ENCODE measurements at places on chromosomes 13 and 19.

DNA sequence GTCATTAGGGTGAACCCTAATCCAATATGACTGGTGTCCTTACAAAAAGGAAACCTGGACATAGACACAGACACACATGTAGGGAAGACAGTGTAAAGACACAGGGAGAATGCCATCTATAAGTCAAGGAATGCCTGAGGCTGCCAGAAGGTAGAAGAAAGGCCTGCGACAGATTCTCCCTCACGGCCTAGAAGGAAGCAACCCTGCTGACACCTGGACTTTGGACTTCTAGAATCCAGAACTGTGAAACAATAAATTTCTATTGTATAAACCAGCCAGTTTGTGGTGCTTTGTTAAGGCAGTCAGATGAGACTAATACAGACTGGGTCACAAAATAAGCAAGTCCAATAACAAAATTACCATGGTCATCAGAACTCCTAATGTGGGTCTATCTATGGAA, 120.4 kb downstream of the ENOX1 start:
- DNase-seq, result no peak

GRCh38 chr13:110070046-110070445, 236.9 kb downstream of the COL4A1 start:
- no peak for DNase-seq

DNA sequence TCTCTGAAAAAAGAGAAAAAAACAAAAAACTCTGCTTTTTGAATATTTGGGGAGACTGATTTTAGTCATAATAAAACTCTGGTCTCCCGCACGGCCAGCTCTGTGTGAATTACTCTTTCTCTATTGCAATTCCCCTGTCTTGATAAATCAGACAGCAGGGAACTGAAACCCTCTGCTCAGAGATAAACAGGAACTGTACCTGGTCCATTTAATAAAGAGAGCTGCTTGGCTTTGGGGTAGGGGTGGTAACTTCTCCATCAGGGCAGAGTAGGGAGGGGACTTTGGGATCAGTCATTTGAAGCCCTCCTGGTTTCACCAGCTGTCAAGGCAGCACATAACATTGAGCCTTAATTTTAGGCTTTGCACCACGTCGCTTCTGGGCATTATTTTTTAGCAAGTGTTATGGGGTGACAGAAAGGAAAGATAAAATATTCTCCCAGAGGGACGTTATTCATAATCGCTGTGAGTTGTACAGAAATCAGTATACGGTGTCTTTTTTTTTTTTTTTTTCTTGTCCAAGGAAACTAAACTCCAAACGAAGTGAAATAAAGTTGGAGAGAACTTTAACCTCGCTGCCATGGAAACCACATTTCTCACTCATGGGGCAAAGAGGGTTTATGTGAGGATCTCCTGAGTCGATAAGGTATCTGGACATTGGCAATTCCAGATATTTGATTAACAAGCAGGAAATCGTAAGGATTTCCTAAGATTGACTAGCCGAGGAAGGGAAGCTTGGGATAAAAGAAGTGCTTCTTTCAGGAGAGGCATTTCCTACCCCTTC, 99.0 kb upstream of the MRI1 start:
- DNase-seq, result no peak

DNA sequence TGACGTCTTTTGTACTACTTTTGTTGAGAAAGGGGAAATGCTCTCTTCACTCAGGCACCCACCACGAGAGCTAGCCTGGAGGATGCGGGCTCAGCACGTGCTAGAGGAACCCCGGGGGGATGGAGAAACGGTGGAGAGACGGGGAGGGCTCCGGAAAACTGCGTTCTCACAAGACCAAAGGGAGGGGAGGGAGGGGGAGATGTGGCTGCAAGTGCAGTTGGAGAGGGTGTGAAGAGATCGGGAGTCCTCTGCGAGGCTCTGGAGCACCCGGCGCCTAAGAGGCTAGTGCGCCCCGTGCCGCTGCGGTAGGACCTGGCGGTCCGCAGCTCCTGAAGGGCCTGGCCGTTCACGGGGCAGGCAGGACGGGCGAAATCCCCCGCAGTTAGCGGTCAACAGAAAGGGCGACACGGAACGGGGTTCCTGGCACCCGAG, 43.4 kb upstream of the XPO4 start:
- DNase-seq, result no peak

- no peak for DNase-seq
Measured at GRCh38 chr13:110869231-110869804, 45.6 kb downstream of the ANKRD10 start.

DNA sequence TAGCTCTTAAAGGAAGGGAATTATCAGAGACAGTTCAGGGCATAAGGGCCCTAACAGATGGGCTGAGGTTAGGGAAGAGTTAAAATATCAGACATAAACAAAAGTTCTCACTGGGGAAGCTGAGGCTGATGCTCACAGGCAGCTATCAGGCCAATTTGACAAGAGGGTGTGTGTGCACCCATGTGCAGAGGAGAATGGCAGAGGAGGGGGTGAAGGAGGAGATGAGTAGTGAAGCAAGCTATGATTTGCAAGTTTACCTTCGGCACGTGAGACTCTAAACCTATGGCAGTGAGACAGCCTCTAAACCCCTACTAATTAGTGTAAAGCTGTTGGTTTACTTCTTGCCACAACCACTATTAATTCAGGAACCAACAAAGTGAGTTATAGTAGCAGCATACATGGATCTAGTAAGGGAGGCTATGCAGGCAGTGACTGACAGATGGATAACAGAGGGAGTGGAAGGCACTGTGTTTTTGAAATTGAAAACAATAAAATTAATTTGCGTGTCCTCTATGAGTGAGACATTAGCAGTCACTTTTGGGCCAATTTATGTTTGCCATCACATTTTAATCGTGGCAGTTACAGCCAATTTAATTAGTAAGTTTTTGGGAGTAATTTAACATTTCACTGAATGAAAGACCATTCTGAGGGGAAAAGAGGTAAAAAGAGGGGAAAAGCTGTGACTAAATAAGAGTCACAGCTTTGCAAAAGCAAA, 99.6 kb upstream of the HTR2A start:
- DNase-seq, result no peak
